ENCODE measurements at places on chromosomes 1 and 21.

DNA sequence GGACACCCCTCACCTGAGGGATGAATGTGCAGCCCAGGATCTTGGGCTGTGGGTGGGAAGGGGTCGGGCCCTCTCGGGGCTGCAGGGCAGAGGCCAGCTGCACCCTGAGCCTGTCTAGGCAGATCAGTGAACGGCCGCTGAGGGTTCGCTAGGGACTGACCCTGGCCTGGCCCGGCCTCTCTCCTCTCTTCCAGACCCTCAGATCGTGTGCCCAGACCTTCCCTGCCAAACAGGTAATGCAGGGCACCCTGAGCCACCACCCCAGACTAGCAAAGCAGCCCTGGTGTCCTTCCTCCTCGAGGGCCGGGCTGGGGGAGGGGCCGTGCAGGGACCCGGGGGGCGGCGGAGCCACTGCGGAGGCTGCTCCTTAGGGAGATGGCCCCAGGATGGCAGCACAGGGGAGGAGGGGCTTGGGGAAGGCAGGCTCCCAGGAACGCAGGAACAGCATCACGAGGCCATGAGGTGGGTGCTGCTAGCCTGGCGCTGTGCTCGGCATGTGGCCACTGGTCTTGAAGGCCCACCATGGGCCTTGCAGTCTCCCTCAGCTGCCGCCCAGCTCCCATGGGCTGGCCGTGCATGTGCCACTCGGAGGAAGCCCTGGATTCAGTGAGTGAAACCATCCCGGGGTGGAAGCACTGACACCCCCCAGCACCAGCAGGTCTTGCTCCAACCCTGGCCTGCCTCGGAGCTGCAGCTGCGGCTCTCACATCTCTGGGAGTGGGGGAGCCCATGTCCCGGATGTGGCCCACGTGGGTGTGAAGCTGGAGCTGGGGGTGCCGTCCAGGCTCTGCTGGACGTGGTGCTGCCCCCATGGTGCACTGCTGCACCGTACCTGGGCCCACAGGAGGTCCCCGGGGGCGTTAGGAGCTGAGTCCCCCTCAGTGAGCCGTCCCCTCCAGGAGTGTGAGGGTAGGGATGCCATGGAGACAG is 28.7 kb downstream of the COL6A2 start:
- no peak for DNase-seq

- DNase-seq, result no peak
Measured at GRCh38 chr1:203609979-203610493, 16.6 kb upstream of the ATP2B4 start.

DNA sequence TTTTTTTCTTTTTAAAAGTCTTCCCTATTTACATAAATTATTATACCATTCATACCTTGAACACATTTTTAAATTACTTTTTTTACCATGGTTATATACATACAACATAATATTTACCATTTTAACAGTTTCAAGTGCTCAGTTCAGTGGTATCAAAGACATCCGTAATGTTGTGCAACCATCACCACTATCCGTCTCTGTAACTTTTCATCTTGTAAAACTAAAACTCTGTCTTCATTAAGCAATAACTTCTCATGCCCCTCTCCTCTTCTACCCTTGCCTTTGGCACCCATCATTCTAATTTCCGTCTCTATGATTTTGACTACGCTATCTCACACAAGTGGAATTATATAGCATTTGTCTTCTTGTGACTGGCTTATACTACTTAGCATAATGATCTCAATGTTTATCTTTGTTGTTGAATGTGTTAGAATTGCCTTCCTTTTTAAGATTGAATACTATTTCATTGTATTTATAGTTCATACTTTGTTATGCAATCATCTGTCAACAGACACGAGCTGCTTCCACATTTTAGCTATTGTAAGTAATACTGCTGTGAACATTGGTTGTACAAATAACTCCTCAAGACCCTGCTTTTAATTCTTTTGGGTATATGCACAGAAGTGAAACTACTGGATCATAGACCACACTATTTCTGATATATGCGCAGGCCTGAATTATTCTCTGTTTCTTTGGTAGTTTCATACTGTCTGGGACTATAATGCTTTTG is 689.5 kb upstream of the NCAM2 start:
- DNase-seq, result no peak

DNA sequence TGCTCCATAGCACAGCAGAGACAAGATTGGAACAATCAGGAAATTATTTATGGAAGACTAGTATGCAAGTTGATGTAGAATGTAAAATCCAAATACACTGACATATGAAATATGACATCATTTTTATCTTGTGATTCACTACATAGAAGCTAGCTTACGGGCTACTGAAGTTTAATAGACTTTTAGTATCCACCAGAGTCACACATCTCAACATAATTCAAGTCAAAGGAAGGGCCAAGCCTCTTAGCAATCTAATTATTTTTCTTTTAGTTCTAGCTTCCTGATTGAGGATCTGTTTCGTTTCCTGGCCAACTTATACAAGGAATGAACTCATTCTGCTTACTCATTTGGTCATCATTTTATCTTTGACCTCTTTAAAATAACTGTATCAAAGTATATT is 234.4 kb upstream of the CHRM3 start:
- no peak for DNase-seq

- no peak for DNase-seq
Measured at GRCh38 chr21:42534421-42535378, 21.0 kb downstream of the SLC37A1 start.

- DNase-seq, result no peak
Measured at GRCh38 chr21:42939582-42940413, 14.4 kb upstream of the ERVH48-1 start.
